Liver (tissue), 10 donors: ENCODE measurements at places on chromosomes 4 and X.

- H3K4me1 ChIP-seq = no peaks in the 10 kb centered on the region
- no peaks in the 10 kb centered on the region for H3K36me3 ChIP-seq
- H3K27me3 ChIP-seq = no peaks in the 10 kb centered on the region
- H3K27ac ChIP-seq = no peak overlapping the region
- H3K4me3 ChIP-seq = no peak overlapping the region
These were observed 55.6 kb downstream of the CYLC1 start for GRCh38 chrX:83916525-83916924.

DNA sequence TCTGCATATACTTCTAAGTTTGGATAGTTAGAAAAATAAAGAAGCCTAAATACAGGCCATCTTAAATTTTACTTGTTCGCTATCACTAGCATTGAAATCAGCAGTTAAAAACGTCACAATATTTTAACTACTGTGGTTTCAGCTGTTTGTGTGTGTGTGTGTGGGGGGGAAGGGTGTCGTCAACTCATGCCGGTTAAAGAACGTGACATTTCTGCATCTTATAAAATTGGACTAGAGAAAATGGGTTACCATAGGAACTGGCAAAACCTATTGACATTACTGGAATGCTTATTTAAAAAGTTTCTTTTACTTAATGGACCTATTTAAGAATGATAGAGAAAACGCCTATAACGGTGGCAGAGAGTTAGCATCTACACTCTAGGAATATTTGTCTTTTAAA lies 1.2 kb upstream of the CNKSR2 start:
- H3K27ac ChIP-seq = no peak overlapping the region
- H3K4me1 ChIP-seq = peaks cover 14% of the 10 kb centered on the region
- H3K27me3 ChIP-seq = no peaks in the 10 kb centered on the region
- no peak for DNase-seq
- H3K36me3 ChIP-seq = no peaks in the 10 kb centered on the region

DNA sequence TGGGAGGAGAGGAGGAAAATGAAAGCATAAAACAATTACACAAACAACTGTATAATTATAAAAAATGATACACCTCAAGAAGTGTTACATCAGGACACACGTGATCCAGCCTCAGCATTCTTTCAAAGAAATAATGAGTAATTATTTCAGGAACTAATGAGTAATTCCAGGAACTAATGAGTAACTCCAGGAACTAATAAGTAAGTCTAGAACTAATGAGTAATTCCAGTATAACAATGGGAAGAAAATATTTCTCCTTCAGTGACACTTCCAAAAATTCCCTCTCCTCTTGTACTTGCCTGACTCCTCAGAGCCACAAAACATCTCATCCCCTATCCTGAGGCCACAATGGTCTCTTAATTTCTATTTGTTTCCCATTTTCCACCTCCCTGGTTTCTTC lies 63.5 kb upstream of the COL25A1 start:
- no peak for DNase-seq
- no peaks in the 10 kb centered on the region for H3K4me1 ChIP-seq
- no peak overlapping the region for H3K4me3 ChIP-seq

DNA sequence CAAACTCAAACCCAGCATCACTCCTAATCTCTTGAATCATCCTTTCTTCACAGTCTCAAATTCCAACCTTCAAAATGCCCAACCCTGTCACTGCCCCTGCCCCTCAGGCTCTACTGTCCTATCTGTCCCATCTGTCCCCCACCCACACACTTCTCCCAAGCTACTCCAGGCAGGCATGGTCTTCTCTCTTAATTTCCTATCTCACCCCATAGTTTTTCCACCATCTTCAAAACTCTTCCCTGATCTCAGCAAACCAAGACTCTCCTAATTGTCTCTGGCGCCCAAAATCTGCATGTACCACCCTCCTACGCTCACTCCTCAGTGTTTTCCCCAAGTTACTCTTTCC lies 644 bp downstream of the LAMP2 start:
- H3K4me1 ChIP-seq = peaks cover 7% of the 10 kb centered on the region
- H3K27ac ChIP-seq = peak overlapping the region; percentile 90
- peak overlapping the region; percentile 69 for H3K4me3 ChIP-seq
- H3K27me3 ChIP-seq = no peaks in the 10 kb centered on the region
- H3K36me3 ChIP-seq = no peaks in the 10 kb centered on the region
- DNase-seq = no peak

DNA sequence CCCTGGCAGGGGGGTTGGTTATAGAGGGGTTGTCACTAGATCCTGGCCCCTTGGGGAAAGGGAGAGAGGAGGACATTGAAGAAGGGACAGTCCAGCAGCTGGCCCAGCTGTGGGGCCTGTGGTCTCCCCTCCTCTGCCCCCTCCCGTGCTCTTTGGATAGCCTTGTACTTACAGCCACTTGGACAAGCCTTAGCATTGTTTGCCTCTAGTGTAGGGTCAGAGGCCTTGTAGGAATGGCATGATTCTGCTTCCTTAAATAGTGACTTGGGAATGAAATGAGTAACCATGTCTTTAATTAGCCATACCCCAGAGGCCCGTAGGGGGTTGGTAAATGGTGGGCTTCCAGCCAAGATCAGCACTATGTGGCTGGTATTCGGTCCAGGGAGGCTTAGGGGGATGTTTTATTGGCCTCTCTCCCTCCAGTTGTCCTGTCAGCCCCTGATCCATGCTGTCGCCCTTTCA lies 230.6 kb downstream of the PTTG2 start:
- H3K27ac ChIP-seq = no peak overlapping the region
- no peaks in the 10 kb centered on the region for H3K27me3 ChIP-seq
- H3K4me3 ChIP-seq = no peak overlapping the region

GRCh38 chr4:168831919-168832762 lies 177.9 kb downstream of the CBR4 start:
- H3K27ac ChIP-seq = peak overlapping the region; percentile 75
- H3K4me3 ChIP-seq = peak overlapping the region; percentile 65
- DNase-seq = peak; percentile 63
- peaks cover 12% of the 10 kb centered on the region for H3K4me1 ChIP-seq
- no peaks in the 10 kb centered on the region for H3K27me3 ChIP-seq

DNA sequence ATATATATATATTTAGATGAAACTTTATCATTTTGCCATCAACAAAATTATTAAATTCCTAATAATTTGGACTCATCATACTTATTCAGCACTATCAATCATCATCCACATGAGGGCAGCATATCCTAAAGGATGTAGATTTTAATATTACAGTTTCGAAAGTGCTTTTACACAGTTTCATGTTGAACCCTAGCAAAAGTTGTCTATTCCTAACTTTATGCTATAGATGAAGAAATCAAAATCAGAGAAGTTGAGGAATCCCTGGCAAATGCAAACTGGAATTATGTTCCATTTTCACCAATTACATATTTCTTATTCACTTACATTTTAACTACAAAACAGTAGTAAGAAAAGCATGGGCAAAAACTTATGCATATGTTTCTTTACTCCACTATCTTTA lies 36.6 kb upstream of the UGT2A1 start:
- no peak overlapping the region for H3K4me3 ChIP-seq
- H3K27ac ChIP-seq = no peak overlapping the region
- H3K4me1 ChIP-seq = peaks cover 2% of the 10 kb centered on the region
- DNase-seq = no peak

DNA sequence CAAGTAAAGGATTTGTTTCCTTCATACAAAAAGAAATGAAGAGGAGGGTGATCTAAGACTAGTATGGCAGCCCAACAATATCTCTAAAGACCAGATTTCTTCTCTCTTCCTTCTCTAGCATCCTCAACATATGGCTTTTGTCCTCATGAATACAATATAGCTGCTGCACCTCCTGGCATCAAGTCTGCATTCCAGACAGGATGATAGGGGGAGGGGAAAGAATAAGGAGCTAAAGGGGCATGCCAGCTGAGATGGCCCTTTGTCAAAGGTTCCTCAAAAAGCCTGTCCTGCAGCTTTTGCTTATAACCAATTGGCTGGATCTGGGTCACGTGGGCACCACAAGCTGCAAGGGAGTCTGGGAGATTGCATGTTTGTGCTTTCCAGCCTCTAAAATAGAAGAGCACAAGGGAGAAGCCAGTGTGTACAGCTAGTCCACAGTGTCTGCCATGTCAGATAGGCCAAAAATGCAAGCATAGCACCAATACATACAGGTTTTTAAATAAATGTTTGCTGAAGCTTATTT lies 132.6 kb downstream of the BCOR start:
- H3K4me1 ChIP-seq = no peaks in the 10 kb centered on the region
- no peaks in the 10 kb centered on the region for H3K27me3 ChIP-seq
- no peak overlapping the region for H3K27ac ChIP-seq

GRCh38 chr4:154039435-154040343 lies 250.8 kb upstream of the SFRP2 start:
- H3K4me3 ChIP-seq = no peak overlapping the region
- no peak overlapping the region for H3K27ac ChIP-seq
- no peaks in the 10 kb centered on the region for H3K27me3 ChIP-seq
- H3K36me3 ChIP-seq = no peaks in the 10 kb centered on the region
- H3K4me1 ChIP-seq = no peaks in the 10 kb centered on the region

DNA sequence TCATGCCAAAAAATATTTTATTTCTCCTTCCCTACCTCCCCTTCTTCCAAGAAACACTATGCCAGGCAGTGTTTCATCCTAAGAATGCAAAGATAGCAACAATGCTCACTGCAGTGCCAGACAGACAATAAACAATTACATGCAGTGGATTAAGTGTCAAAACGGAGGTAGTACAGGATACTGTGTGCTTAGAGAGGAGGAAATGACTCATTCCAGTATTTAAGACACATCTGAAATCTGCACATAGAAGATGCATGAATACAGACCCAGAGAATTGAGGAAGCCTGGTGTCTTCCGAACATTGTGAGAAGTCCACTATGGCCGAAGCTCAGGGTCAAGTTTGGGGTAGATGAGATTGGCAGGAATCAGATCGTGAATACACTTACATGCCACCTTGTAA lies 326.4 kb downstream of the PPP3CA start:
- no peaks in the 10 kb centered on the region for H3K27me3 ChIP-seq
- no peaks in the 10 kb centered on the region for H3K4me1 ChIP-seq
- DNase-seq = no peak
- H3K36me3 ChIP-seq = no peaks in the 10 kb centered on the region

GRCh38 chrX:74133156-74133796 lies 170.7 kb upstream of the ZCCHC13 start:
- no peak overlapping the region for H3K4me3 ChIP-seq
- H3K4me1 ChIP-seq = no peaks in the 10 kb centered on the region
- no peak for DNase-seq
- no peaks in the 10 kb centered on the region for H3K27me3 ChIP-seq
- peaks cover 1% of the 10 kb centered on the region for H3K36me3 ChIP-seq

DNA sequence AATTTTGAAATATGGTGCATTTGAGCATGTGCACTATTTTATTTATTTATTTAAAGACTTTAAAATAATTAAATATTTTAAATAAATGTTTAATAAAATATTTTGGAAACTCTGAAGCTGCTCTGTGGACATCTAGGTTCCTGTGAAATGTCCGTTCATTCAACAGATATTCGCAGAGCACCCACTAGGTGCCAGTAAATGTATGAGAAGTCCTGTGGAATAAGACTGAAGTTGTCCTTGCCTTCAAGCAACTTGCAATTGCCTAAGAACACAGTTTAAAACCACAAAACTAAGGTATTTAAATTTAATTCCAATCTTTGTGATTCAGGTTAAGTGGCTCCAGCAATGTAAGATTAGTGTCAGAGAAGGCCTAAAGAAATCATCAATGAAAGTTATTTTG lies 306.7 kb downstream of the GBA3 start:
- no peaks in the 10 kb centered on the region for H3K27me3 ChIP-seq
- no peaks in the 10 kb centered on the region for H3K4me1 ChIP-seq
- DNase-seq = no peak
- H3K4me3 ChIP-seq = no peak overlapping the region

DNA sequence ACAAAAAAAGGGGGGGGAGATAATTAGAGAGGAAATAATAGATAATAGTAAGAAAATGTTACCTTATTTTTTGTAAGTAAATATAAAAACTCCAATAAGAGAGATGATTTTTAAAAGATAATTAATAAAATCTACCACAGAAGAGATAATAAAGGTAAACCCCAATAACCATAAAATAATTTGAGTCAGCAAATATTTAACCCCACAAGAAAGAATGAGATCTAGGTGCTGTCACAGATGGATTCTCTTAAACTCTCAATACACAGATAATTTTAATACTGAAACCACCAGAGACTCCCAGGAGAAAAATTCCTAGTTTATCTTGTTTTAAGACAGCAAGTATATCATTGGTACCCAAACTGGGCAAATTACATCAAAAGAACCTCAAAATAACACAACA lies 341.4 kb downstream of the ANK2 start:
- H3K27me3 ChIP-seq = no peaks in the 10 kb centered on the region
- H3K36me3 ChIP-seq = no peaks in the 10 kb centered on the region
- H3K27ac ChIP-seq = no peak overlapping the region
- no peaks in the 10 kb centered on the region for H3K4me1 ChIP-seq
- no peak for DNase-seq

GRCh38 chr4:2303121-2303685 lies 41.3 kb upstream of the MXD4 start:
- no peaks in the 10 kb centered on the region for H3K27me3 ChIP-seq
- H3K4me1 ChIP-seq = no peaks in the 10 kb centered on the region
- H3K36me3 ChIP-seq = no peaks in the 10 kb centered on the region
- DNase-seq = no peak
- no peak overlapping the region for H3K4me3 ChIP-seq

- no peak overlapping the region for H3K4me3 ChIP-seq
- DNase-seq = no peak
- no peak overlapping the region for H3K27ac ChIP-seq
- H3K27me3 ChIP-seq = no peaks in the 10 kb centered on the region
- H3K36me3 ChIP-seq = peaks cover 9% of the 10 kb centered on the region
These were observed 18.1 kb downstream of the RNF4 start for GRCh38 chr4:2486981-2487380.

GRCh38 chrX:1483843-1484637 lies 31.3 kb upstream of the ASMTL start:
- no peaks in the 10 kb centered on the region for H3K36me3 ChIP-seq
- no peak overlapping the region for H3K4me3 ChIP-seq
- no peak overlapping the region for H3K27ac ChIP-seq
- DNase-seq = no peak
- no peaks in the 10 kb centered on the region for H3K27me3 ChIP-seq
- H3K4me1 ChIP-seq = peaks cover 11% of the 10 kb centered on the region

DNA sequence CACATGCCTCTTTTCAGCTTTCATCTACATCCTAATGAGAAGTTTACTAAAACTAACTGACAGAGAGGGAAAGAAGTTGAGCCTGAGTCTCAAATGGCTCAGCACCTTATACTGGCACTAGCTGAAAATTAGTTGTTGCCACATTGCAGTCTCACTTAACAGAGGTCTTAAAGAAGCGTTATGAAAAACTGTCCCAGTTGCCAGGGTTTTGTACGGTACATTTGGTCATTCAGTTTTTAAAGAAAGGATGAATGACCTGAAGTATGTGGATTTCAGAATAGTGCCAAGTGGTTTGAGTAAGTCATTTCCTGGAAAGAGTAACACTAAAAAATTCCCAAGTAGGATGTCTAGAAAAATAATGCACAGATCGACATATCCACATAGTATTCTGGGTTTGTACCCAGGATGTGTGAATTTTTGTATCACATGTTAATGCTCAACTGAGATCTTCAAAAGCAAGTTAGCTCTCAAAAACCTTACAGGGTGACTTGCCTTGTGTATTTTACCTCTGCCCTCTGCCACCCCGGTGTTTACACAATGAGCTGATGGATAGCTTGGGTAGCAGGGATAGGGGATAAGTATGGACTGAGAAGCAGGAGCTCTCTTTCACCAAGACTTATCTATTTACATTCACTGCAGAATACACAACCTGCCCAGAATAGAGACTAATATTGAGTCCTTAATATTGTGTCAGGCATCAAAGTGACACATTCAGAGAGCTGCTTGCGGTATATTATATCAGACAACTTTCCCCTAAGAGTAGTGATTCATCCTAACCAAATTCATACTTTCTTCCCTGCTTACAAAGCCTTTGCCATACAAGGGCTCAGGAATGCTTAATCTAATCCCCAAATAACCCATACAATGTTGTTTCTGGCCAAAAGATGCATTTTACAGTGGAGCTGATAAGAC lies 1075.7 kb upstream of the PABPC4L start:
- no peaks in the 10 kb centered on the region for H3K36me3 ChIP-seq
- no peak overlapping the region for H3K27ac ChIP-seq
- DNase-seq = no peak
